Suppressor macrophage treated with lipopolysaccharide for 4 hours (primary cell): ENCODE measurements at places on chromosomes 1 and 21.

GRCh38 chr21:38831526-38832467 is 26.1 kb downstream of the ETS2 start:
- peak; percentile 98 for DNase-seq

- DNase-seq: no peak
Measured at GRCh38 chr1:20136249-20136648, 2.9 kb upstream of the PLA2G2F start.

DNA sequence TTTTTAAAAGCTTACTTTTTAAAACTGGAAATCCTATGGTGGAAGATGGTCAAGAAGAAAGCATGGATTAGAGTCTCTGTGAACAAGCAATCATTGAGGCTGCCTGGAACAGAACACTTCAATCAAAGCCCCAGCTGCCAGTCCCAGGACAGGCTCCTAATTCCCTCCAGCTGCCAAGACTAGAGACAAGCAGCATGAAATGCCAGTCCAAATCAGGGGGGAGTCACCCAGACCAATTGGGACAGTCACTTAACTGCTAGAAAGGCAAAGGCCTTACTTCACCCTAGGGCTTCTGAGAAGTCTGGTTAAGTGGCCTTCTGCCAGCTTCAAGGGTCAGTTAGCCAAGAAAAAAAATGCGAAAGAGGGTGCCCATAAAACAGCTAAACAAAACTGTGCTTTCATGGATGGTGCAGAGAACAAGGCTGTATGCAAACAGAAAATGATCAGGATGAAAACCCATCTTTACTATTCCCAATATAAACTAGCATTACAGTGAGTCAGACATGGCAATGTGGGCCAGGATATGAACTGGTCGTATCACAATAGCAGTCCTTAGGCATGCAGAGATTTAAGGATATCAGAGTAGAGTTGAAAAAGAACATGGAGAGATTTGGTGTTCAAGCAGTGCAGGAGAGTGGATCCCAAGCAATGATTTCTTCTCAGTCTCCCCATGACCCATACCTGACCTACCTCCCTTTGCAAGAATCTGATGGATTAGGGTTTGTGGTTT is 31.0 kb upstream of the MAN1A2 start:
- DNase-seq: no peak

GRCh38 chr21:25898671-25899070 is 163.9 kb downstream of the GABPA start:
- DNase-seq: no peak

GRCh38 chr21:46131838-46132651 is 23.3 kb downstream of the FTCD start:
- no peak for DNase-seq

- no peak for DNase-seq
Measured at GRCh38 chr1:17136936-17137335, 17.7 kb upstream of the PADI2 start.

- DNase-seq: no peak
Measured at GRCh38 chr1:212205843-212206242, 79.4 kb upstream of the PPP2R5A start.

- no peak for DNase-seq
Measured at GRCh38 chr1:95203908-95204437, 30.0 kb upstream of the RWDD3 start.

DNA sequence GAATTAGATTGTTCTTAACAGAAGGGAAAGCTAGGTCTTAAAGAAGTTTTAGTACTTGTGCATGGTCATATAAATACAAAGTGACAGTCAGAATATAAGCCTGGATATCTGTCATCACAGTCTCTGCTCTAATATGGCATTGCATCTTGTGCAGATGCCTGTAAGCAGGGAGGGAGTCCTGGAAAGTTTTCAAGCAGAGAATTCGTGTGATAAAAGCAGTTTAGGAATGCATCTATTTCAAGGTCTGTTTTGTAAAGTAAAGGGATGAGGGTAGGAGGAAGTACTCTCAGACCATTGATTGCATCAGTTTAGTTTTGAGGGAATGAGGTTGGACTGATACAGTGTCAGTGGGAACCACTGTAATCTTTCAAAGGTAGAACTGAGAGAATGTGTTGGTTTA is 30.6 kb downstream of the IARS2 start:
- no peak for DNase-seq

GRCh38 chr1:7233646-7234470 is 448.6 kb downstream of the CAMTA1 start:
- no peak for DNase-seq

DNA sequence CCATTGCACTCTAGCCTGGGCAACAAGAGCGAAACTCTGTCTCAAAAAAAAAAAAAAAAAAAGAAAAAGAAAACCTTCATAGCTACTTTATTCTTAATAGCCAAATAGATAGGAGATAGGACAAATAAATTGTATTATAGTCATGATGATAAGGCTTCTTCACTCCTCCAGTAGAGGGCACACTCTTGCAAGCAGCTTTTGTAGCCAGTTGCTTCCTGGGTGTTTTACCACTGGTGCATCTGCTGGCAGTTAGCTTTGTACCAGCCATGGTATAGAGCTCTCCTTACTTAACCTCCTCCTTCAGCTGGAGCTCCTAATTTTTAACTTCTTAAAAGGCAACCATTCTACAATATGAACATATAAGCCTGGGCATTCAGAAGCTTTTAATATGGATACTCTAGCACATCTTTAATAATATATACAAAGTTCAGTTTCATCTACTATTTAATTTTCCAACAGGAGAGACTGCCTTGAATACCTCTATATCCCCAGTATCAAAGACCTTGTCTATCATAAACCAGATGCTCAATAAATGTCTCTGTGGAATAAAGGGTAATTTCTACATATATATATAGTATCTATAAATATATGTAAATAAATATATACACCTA is 35.8 kb downstream of the EVI5 start:
- peak; percentile 74 for DNase-seq

- no peak for DNase-seq
Measured at GRCh38 chr1:8862528-8862927, 16.0 kb downstream of the ENO1 start.

DNA sequence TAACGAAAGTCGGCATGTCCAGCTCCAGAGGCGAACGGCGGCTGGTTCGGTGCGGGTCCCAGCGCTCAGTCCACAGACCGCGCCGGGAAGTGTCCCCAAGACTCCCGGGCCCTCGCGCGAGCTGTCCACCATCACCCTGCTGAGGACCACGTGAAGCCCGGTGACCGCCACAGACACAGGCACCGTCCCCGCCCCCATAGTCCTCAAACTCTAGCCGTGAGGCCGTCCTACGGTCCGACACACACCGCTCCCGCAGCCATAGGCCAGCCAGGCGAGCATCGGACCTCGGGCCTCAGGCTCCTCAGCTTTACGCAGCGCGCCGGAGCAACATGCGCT is 535 bp downstream of the SETD4 start:
- peak; percentile 48 for DNase-seq

GRCh38 chr21:44718571-44718970 is 7.2 kb upstream of the TSPEAR start:
- DNase-seq: no peak
